Neural crest cell (in vitro differentiated cells): ENCODE measurements at places on chromosomes 1 and 21.

- DNase-seq = no peak
These were observed 10.1 kb downstream of the GPATCH2 start for GRCh38 chr1:217620814-217621213.

DNA sequence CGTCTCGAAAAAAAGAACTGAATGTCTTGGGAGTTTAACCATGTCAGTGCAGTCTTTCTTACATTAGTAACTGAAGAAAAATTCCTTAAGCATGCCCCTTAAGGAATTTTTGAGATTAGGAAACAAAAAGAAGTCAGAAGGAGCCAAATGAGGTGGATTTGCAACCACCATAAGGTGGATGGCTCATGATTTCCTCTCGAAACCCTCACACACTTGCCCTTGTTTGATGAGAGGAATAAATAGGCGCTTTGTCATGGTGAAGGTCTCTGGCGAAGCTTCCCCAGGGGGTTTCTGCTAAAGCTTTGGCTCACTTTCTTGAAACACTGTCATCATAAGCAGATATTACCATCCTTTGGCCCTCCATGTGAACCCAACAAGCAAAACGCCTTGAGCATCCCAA is 68.2 kb downstream of the POFUT2 start:
- DNase-seq = no peak

DNA sequence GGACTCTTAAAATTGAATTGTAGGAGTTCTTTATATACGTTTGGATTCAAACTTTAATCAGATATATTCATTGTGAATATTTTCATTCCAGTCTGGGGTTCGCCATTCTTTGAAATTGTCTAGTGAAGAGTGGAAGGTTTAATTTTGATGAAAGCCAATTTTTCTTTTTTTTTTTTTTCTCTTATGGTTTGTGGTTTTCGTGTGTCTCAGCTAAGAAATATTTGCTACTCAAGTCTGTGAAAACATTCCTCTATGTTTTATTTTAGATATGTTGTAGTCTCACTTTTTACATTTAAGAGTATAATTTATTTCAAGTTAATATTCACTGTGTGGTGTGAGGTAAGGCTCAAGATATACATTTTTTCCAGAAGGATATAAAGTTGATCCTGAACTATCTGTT is 220.5 kb downstream of the KCNT2 start:
- no peak for DNase-seq

DNA sequence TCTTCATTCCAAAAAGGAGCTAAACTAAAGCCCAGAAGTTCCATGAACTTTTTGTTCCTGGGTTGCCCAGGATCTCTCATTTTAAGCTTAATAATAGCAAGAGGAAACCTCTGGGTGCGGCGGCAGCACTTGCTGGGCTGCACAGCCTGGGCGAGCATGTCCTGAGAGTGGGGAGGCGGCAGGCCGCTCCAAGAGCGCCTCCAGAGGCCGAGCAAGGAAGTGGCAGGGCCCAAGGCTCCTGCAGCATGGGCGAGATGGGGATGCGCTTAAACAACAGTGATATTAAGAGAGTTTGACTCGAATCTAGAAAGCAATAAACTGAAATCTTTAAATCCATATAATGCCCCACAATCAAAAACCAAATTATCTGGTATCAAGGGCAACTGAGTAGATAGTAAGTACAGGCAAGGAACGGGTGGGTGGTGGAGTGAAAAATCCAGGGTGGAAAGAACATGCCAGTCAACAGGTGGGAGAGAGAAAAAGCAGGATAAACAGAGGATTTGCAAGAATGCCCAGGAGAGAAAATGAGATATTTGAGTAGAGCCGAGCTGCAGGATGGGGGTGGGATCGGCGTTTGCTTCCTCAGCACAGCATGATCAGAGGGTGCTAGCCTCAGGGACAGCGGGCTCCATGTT is 14.1 kb upstream of the TNR start:
- peak; percentile 67 for DNase-seq

GRCh38 chr21:39184050-39184980 is 1.1 kb upstream of the PSMG1 start:
- DNase-seq = no peak

- peak; percentile 54 for DNase-seq
These were observed 15.3 kb downstream of the BECN2 start for GRCh38 chr1:241972703-241973369.

GRCh38 chr1:166258017-166258416 is 91.2 kb upstream of the FAM78B start:
- no peak for DNase-seq

- no peak for DNase-seq
These were observed 100.0 kb upstream of the SLC25A33 start for GRCh38 chr1:9439074-9439761.

DNA sequence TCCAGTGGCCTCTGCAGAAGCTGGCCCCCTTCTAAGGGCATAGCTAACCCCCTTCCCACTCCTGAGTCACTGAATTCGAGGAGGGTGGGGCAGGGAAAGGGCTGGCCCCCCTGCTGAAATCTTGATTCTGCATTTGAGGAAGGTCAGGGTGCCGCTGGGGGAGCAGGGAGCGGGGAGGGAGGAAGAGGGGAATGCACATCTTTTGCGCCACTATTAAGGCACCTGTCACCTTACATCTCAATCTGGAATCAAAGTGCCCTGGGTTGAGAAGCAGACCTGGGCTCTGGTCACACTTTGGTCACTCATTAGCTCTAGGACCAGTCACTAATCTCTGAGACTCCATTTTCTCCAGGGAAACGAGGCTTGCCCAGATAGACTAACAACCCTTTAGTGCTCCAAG is 62.0 kb downstream of the TOR1AIP2 start:
- DNase-seq = no peak

GRCh38 chr1:62712336-62713243 is 24.4 kb upstream of the DOCK7 start:
- no peak for DNase-seq

DNA sequence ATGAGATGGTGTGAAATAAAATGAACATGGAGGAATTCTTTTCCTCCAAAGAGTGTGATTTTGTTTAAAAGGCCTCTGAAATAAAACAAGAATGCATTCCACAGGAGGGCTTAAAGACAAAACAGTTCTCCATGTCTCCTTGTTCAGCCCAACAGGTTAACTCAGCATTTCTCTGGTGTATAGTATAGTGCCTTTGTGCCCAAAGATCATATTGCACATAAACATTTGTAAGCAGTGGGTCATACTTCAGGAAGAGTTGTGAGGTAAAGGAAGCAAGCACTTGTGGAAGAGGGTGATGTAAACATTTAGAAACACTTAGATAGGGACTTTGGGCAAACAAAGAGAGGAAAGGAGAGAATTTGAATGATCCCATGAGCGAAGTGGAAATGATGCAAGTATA is 433.9 kb downstream of the SIPA1L2 start:
- no peak for DNase-seq

GRCh38 chr1:186102547-186103148 is 272.4 kb downstream of the TPR start:
- DNase-seq = no peak

- DNase-seq = no peak
These were observed 134.9 kb upstream of the ETS2 start for GRCh38 chr21:38670861-38671260.

GRCh38 chr1:244953901-244954300 is 89.6 kb upstream of the HNRNPU start:
- no peak for DNase-seq

DNA sequence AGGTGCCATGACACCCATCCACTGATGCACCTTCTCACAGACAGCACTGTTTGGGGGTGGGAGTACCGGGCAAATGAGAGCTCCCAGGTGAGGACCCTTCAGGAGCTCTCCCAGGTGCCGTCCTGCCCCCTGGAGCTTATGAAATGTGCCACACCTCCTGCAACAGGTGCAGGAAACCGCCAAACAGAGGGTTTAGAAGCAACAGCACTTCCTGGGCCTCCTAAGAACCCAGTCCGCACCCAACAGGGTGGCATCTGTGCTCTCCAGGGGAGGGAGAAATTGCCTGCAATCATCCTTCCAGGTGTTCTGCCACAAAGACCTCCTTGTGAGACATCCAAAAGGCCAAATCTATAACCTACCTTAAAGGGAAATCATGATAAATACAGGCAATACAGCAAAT is 87.7 kb upstream of the ATP1B1 start:
- DNase-seq = no peak

- no peak for DNase-seq
These were observed 39.6 kb downstream of the ELAVL4 start for GRCh38 chr1:50148142-50148923.

DNA sequence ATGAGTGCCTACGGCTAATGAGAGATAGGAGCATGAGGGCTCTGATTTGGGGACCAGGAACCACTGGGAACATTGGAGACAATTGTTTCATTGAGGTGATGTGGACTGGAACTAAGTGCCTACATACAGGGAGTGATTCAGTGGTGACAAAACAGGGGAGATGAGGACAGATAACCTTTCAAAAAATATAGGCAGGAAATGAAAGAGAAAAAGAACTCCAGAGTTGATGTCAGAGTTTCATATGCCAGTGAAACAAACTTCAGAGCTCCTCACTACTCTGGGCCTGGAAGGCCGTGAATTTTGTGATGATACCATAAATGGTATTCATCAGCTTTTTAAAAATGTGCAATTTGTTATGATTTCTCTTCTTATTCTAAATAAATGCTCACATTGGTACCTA is 39.3 kb downstream of the FASLG start:
- no peak for DNase-seq

DNA sequence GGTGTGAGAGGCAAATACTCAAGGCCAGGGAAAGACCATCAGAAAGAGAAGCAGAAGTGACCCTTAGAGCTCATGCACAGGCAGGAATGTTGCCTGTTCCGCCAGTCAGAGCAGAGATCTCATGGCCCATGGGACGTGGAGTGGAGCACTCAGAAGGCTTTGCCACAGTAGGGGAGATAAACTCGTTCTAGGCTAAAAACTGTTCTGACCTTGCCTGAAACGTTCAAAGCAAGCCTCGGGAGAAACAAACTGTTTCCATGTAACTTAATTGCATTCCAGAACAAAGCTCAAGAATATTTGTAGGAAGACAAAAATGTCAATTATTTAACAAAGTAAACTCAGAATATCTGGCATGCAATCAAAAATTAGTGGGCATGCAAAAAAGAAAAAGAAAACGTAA is 20.7 kb upstream of the SLC19A1 start:
- DNase-seq = no peak

DNA sequence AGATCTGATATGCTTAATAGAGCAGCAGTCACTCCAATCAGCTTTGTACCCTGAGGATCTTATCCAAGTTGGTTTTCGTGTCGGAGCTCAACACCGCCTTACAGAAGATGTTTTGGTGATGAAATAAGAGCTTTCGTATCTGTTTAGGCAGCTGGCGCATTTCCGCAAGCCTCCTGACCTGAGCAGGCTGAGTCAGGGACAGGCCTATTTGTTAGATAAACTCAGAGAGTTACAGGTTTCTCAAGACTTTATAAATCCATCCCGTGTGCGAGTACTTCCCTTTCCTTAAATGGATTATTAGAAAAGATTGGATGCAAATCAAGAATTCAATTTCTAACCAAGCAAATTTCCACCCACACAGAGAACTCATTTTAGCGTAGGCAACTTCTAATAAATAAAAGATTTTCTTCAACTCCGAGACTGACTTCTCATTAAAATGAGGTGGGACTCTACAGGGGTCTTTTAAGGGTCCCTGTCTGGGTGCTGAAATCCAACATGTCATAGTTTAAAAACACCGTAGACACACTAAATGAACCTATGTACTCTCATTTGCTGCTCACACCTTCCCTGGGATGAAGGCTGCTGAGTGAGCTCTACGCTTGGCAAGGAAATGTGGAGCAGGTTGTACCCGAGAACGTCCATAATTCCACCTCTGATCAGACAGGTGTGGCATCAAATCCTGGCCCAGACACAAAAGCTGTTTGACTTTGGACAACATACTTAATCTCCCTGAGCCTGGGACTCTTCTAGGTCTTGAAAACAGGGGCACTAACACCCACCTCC is 106.9 kb upstream of the F3 start:
- DNase-seq = no peak

- DNase-seq = no peak
These were observed 7.8 kb downstream of the TNFRSF18 start for GRCh38 chr1:1198423-1199140.

- DNase-seq = no peak
These were observed 716.4 kb downstream of the AMY1C start for GRCh38 chr1:104466068-104466467.

DNA sequence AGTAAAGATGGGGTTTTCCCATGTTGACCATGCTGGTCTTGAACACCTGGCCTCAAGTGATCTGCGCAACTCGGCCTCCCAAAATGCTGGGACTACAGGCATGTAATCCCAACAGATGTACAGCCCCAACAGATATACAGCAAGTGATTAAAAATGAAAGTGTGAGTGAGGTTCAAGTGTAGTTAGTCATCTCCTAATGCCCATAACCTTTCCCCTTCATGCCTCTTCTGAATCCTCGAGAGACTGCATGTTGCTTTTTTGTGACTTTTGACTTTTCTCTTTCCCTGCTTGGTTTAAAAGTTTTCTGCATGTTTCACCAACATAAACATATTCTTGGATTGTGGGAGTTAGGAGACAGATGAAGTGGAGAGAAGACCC is 31.2 kb downstream of the KCNK2 start:
- no peak for DNase-seq

- DNase-seq = no peak
These were observed 122.9 kb upstream of the IRF2BP2 start for GRCh38 chr1:234732671-234733390.

DNA sequence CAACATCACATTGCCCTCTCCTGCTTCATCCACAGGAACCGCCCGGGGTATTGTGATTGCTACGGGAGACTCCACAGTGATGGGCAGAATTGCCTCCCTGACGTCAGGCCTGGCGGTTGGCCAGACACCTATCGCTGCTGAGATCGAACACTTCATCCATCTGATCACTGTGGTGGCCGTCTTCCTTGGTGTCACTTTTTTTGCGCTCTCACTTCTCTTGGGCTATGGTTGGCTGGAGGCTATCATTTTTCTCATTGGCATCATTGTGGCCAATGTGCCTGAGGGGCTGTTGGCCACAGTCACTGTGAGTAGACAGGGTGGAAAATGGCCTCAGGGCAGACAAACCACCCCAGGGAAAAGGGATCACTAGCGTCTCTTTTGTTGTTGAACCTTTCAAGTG is 12.7 kb downstream of the ATP1A4 start:
- DNase-seq = no peak

DNA sequence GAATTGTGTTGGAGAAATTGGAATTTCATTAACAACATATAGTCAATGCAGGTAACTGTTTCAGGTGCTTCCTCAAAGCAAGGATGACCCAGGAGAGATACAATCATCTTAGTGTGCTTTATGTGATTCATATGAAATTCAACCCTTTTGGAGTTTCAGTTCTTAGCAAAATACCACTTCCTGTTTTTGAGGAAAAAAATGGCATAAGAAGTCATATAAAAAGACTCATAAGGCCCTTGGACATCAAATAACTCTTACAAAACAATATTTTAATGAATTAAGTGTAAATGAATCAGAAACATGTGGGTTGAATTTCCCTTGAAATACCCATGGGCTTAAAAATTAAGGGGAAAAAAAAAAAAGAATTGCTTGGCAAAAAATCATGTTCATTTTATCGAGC is 926.6 kb downstream of the LTN1 start:
- DNase-seq = no peak

GRCh38 chr1:230292689-230293389 is 133.3 kb downstream of the PGBD5 start:
- no peak for DNase-seq

GRCh38 chr21:46255166-46255565 is 26.6 kb upstream of the LSS start:
- DNase-seq = no peak

GRCh38 chr1:202007805-202008489 is 2.4 kb upstream of the ELF3 start:
- no peak for DNase-seq
